ENCODE measurements at places on chromosomes 2 and 18.

DNA sequence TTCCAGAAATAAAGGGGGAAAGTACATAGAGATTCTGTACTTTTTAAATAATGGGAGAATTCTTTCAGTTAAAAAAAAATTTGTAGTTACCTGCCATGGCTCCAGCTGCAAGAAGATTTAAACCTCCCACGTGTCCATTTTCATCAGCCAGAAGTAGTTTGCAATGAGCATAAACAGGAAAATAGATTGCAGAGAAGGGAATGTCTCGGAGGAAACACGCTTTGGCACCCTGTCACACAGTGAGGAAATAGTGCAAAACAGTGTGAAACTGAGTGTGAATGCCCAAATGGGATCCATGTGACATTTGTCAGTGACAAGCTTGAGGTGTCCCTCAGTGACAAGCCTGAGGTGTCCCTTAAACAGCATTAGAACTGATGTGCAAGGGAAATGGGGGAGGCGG, 102.7 kb downstream of the SLC25A12 start:
- H3K4me1 ChIP-seq: 0 out of 2 replicates have a peak, but pooled peaks cover 3% of the 10 kb centered on the region
- no peak overlapping the region for H3K4me3 ChIP-seq
- DNase-seq: no peak
- H3K27me3 ChIP-seq: no peaks in the 10 kb centered on the region

DNA sequence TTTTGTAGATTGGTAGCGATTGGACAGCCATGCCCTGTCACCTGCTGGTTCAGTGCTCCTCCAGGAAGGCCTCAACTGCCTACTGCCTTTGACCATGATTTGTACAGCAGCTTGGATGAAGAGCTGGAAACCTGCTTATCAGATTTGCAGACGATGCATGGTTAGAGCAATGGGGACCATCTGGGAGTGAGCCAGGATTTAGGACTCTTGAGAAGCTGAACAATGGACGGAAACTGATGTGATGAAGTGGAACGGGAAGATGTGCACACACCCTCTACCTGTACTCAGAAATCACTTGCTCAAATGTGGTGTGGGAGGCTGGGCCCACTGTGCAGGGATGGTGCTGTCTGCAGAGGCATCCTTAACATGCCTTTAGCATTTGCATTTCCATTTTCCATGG, 57.2 kb downstream of the NCK2 start:
- H3K27ac ChIP-seq: no peak overlapping the region
- no peak overlapping the region for H3K4me3 ChIP-seq
- no peaks in the 10 kb centered on the region for H3K27me3 ChIP-seq
- H3K36me3 ChIP-seq: no peaks in the 10 kb centered on the region
- H3K4me1 ChIP-seq: peaks cover 27% of the 10 kb centered on the region

- no peak overlapping the region for H3K27ac ChIP-seq
- H3K27me3 ChIP-seq: no peaks in the 10 kb centered on the region
- peaks cover 5% of the 10 kb centered on the region for H3K4me1 ChIP-seq
- no peaks in the 10 kb centered on the region for H3K36me3 ChIP-seq
- DNase-seq: no peak
Measured at GRCh38 chr2:27920148-27920885, 29.8 kb downstream of the BABAM2 start.

GRCh38 chr2:127313406-127313805, 19.5 kb upstream of the ERCC3 start:
- H3K27ac ChIP-seq: no peak overlapping the region
- no peaks in the 10 kb centered on the region for H3K4me1 ChIP-seq
- peaks cover 50% of the 10 kb centered on the region for H3K36me3 ChIP-seq
- no peak for DNase-seq
- H3K27me3 ChIP-seq: no peaks in the 10 kb centered on the region
- no peak overlapping the region for H3K4me3 ChIP-seq

DNA sequence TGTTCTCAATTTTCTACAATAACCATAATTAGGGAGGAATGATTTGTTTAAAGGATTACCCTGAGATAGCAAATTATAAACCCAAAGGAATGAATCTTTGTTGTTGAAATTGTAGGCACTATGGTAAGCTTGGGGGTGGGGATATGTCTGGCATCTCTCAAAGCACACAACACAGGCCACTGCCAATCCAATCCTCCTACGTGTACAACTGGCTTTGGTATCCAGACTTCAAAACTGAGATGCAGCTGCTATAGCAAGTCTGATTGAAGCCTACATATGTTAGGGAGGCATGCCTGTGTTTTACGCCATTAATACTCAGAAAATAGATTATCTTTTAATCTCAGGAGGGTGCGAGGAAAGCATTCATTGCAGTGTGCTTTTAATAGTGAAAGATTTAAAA, 5.9 kb upstream of the NCOA1 start:
- DNase-seq: no peak
- no peak overlapping the region for H3K27ac ChIP-seq
- peaks cover 5% of the 10 kb centered on the region for H3K4me1 ChIP-seq
- no peaks in the 10 kb centered on the region for H3K36me3 ChIP-seq
- H3K27me3 ChIP-seq: no peaks in the 10 kb centered on the region

DNA sequence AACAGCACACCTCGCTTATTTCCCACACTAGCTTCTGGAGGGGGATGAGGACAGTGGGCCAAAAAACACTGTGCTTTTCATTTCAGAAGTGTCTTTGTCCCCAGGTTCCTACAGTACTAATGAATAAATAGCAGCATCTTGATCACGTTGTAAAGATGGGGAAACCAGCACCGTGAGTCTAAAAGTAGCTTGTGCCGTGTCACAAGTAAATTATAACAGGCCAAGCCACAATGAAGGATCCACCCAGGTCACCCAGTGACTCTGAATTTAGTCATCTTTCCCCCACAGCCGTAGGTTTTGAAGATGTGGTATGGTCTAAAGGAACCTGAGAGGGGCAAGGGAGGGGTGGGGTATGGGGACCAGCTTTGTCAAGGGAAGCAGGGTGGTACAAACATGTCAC, 8.8 kb downstream of the FZD7 start:
- H3K4me3 ChIP-seq: no peak overlapping the region
- H3K4me1 ChIP-seq: peaks cover 33% of the 10 kb centered on the region

DNA sequence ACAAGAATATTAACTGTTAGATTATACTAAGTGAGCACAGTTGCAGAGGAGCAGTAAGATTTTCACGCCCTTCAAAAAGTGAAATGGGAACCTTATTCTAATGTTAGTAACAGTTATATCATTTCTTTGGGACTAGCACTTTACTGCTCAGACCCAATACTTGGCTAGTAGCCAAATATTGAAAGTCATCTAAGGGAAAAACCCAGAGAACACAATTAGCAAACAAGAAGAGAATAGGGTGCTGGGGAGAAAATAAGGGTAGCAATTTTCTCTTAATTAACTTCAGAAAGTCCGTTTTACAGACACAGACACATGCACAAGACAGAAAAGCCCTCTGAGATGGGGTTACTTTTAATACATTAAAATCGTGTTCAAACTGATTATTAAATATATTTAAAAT, 71.8 kb downstream of the ID2 start:
- no peaks in the 10 kb centered on the region for H3K27me3 ChIP-seq
- no peak overlapping the region for H3K27ac ChIP-seq
- no peak for DNase-seq
- H3K4me3 ChIP-seq: no peak overlapping the region
- H3K4me1 ChIP-seq: peaks cover 6% of the 10 kb centered on the region

- no peak overlapping the region for H3K27ac ChIP-seq
- no peaks in the 10 kb centered on the region for H3K27me3 ChIP-seq
- H3K36me3 ChIP-seq: no peaks in the 10 kb centered on the region
- H3K4me3 ChIP-seq: no peak overlapping the region
- H3K4me1 ChIP-seq: peaks cover 35% of the 10 kb centered on the region
Measured at GRCh38 chr2:195316486-195316885, 340.5 kb upstream of the SLC39A10 start.

DNA sequence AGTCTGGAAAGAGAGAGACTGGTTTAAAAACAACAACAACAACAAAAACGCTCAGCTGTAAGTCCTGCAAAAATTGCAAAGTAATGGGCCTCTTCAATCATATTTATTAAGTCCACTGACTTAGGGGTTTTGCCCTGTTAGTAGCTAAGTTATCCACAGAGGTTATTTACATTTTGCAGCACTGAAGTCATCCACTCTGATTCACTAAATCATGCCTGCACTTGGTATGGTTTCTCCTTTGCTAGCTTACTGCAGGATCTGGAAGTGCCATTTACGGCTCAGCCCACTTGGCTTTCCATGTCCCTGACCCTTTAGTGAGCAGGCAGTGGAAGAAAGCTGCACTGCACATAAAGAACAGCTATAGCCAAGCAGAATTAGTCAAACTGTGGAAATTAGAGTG, 484.4 kb downstream of the NRXN1 start:
- H3K36me3 ChIP-seq: no peaks in the 10 kb centered on the region
- H3K27me3 ChIP-seq: no peaks in the 10 kb centered on the region
- no peak overlapping the region for H3K27ac ChIP-seq

- H3K27me3 ChIP-seq: no peaks in the 10 kb centered on the region
- H3K27ac ChIP-seq: 0 out of 2 replicates have a peak overlapping the region, but pooled peaks have one; percentile 2
- no peak overlapping the region for H3K4me3 ChIP-seq
- peak; percentile 74 for DNase-seq
- H3K36me3 ChIP-seq: no peaks in the 10 kb centered on the region
Measured at GRCh38 chr2:179355881-179356280, 91.2 kb upstream of the SESTD1 start.

DNA sequence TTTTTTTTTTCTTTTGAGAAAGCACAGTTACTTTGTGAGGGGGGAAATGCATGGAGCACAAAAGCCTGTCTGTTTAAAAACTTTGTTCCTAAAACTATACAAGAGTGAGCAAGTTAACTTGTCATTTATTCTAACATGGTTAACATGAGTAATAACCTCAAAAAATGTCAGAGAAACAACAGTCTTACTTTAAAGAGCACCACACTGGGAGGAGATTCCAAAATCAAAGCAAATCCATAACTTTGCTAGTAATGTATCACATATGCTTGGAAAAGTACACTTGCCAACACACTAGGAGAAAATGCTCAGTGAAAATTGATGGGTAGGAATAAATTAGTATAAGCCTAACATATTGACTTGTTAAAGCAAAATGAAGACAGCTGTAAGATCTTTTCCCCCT, 157.1 kb downstream of the PRPF40A start:
- no peak overlapping the region for H3K4me3 ChIP-seq
- peak; percentile 68 for DNase-seq
- no peaks in the 10 kb centered on the region for H3K36me3 ChIP-seq
- no peaks in the 10 kb centered on the region for H3K27me3 ChIP-seq
- H3K4me1 ChIP-seq: peaks cover 29% of the 10 kb centered on the region

DNA sequence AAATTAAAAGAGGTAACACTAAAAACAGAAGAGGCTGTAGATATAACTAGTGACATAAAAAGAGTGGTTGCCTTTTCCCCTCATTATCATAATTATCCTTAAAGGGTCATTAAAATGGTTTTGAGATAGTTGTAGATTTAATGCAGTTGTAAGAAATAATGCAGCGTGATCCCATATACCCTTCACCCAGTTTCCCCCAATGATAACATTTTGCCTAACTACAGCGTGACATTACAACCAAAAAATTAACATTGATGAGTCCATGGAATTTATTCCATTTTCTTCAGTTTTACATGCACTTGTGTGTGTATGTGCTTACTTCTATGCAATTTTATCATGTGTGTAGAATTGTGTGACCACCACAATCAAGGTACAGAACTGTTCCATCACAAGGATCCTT, 13.2 kb upstream of the RMND5A start:
- peaks cover 20% of the 10 kb centered on the region for H3K4me1 ChIP-seq
- H3K27ac ChIP-seq: no peak overlapping the region
- H3K36me3 ChIP-seq: no peaks in the 10 kb centered on the region
- no peak for DNase-seq
- H3K27me3 ChIP-seq: no peaks in the 10 kb centered on the region
- no peak overlapping the region for H3K4me3 ChIP-seq

- peaks cover 43% of the 10 kb centered on the region for H3K4me1 ChIP-seq
- H3K27me3 ChIP-seq: no peaks in the 10 kb centered on the region
- peak overlapping the region; percentile 85 for H3K27ac ChIP-seq
- H3K4me3 ChIP-seq: peak overlapping the region; percentile 22
- H3K36me3 ChIP-seq: no peaks in the 10 kb centered on the region
Measured at GRCh38 chr2:65402323-65402722, 30.1 kb downstream of the SPRED2 start.

GRCh38 chr2:109383505-109384307, 230.1 kb downstream of the SEPTIN10 start:
- H3K27me3 ChIP-seq: no peaks in the 10 kb centered on the region
- H3K4me1 ChIP-seq: peaks cover 8% of the 10 kb centered on the region
- no peak overlapping the region for H3K4me3 ChIP-seq

All from GM23248 (cell line).